ENCODE measurements at places on chromosomes 2 and 18. TPM values are rescaled to one million over a fixed set of nuclear protein-coding genes. Genes with fewer than 3 reads are reported as not detected.

The RBM44 gene
- 0.63 TPM for total RNA-seq

The SLC9A2 gene
- total RNA-seq, result not detected

The C2orf74 gene
- total RNA-seq, result 12.5 TPM

The KRTCAP3 gene
- total RNA-seq, result 5.4 TPM

The C2orf72 gene
- not detected for total RNA-seq

The ANKRD62 gene
- not detected for total RNA-seq
